Cortex of kidney (tissue), 1 donor: ENCODE measurements at places on chromosomes 5 and 9.

GRCh38 chr9:116928289-116928688, 241.2 kb downstream of the TRIM32 start:
- DNase-seq, result no peak

- DNase-seq, result no peak
Measured at GRCh38 chr5:140563596-140563995, 802 bp downstream of the APBB3 start.

DNA sequence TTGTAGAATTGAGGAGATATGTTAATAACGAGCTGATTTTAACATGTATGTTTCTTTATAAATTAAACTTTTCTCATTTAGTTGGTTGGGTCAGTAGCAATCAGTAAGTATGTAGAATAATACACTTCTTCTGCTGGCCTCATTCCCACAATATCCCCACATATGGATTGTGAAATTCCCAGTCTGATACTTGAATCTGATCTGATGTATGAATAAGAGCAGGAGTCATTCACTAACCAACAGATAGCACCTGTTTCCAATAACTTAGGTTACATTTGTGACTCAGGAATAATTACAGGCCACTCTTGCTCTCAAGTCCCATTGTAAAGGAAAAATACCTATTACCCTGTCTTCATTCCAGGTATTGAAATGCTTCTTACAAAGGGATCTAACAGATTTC, 23.9 kb downstream of the SLC36A1 start:
- no peak for DNase-seq

DNA sequence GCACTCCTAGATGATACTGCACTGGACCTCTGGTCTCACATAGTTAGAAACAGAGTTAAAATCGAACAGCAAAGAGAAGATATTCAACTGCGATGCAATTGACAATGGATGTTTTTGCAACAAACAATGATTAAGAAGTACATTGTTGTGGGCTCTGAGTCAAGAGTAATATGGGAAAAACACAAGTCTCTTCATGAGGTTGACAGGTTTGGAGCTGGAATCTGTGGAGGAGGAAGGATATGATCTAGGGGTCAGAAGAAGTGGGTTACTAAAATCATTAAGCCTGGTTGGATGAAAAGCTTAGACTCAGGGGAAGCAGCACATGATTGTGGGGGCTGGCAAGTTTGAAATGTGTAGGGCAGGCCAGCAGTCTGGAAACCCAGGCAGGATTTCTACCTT, 53.1 kb downstream of the PDCD1LG2 start:
- no peak for DNase-seq

- no peak for DNase-seq
Measured at GRCh38 chr5:171513591-171513990, 94.1 kb downstream of the FGF18 start.

- no peak for DNase-seq
Measured at GRCh38 chr5:79454043-79454442, 59.9 kb downstream of the HOMER1 start.

- no peak for DNase-seq
Measured at GRCh38 chr9:69871118-69871834, 50.7 kb downstream of the CFAP95 start.

DNA sequence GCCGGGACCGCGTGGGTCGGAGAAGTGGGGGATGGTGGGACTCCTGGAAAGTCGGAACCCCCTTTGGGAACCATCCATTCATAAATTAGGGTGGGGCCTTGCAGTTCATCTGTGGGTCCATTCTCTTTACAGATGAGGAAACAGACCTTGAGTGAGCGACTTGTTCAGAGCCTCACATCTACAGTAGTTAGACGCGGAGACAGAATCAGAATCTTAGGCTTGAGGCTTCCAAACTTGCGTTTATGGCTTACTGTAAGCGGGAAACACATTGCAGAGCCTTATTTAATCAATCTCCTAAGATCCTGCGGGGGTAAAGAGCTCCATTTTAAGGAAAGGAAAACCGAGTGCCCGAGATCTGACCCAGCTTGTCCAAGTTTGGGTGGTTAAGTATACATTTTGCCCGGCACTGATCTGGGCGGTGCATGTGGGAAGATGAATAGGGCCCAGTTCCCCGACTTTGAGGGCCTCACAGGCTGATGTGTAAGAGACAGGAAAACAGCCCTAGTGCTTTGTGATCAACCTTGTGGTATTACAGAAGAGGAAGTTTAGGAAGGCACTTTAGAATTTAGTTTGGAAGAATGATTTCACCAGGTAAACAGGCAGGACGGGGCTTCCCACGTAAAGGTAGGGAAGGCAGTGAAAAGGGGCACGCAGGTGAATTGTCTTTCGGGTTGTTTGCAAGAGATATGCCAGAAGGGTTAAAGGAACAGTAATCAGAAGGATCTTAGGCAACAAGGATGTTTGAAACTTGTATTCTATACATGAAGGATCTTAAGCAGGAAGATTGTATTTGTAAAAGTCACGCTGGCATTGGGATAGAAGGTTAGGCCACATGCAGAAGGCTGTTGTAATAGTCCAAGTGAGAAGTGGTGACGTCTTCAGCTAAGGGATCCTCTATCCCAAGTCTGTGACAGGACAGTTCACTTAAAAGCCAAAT, 744 bp downstream of the TARS1 start:
- no peak for DNase-seq

- no peak for DNase-seq
Measured at GRCh38 chr5:158058208-158059120, 199.5 kb upstream of the CLINT1 start.

- no peak for DNase-seq
Measured at GRCh38 chr9:69421908-69422801, 97.1 kb downstream of the ENTREP1 start.

- no peak for DNase-seq
Measured at GRCh38 chr5:149416987-149417710, 38.1 kb upstream of the IL17B start.

DNA sequence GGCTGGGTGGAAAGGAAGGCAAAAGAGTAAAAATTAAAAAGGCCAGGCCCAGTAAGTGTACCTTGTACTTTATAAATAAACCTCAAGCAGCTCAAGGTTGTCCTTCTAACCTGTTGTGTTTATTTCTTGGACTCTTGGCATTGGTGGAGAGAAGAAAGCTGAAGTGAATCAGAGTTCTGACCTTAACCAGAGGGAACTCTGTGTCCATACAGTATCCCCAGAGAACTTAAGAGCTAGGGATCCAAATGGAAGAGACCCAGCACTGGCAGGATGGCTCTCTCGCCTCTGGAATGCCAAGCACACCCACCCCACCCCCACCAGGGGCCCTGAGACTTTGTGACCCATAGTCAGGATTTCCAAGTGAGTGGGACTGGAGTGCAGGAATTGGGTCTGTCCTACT, 14.2 kb downstream of the NUDT2 start:
- no peak for DNase-seq

GRCh38 chr5:147904110-147904509, 2.2 kb downstream of the C5orf46 start:
- no peak for DNase-seq

DNA sequence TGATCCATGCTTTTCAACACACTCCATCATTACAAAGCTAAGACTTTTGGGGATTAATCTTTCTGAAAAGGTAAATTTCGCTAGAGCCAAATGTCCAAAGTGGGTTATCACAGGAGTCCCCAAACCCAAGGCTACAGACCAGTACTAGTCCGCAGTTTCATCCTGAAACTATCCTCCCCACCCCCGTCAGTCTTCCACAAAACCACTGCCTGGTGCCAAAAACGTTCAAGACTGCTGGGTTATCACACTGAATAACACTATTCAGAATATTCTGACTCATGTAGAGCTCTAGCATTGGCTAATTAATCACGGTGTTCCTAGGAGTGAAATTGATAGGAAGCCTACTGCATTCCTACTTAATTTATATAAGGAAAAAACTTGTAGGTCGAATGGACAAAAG, 24.7 kb downstream of the ERP44 start:
- no peak for DNase-seq

- DNase-seq, result no peak
Measured at GRCh38 chr9:85200726-85201404, 531.3 kb downstream of the NTRK2 start.

- DNase-seq, result no peak
Measured at GRCh38 chr5:111950660-111951059, 193.7 kb upstream of the NREP start.

DNA sequence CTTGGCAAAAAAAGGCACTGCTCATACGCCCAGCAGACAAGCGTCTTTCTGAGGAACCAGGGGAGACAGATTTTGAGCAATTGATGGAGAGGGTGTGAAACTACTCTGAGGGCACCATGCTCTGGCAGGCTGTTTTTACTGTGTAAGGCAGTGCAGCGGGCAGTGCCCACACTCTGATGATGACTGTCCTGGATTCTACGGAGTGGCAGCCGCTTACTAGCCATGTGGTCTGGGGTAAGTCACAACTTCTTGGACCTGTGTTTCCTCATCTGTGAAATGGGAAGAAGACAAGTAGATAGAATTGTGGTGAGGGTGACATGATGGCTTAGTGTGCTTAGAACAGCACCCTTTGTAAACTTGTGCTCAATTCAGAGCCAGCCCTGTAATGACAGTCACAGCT, 38.8 kb downstream of the FABP6 start:
- DNase-seq, result no peak

- DNase-seq, result no peak
Measured at GRCh38 chr9:87286506-87286905, 211.2 kb upstream of the DAPK1 start.

DNA sequence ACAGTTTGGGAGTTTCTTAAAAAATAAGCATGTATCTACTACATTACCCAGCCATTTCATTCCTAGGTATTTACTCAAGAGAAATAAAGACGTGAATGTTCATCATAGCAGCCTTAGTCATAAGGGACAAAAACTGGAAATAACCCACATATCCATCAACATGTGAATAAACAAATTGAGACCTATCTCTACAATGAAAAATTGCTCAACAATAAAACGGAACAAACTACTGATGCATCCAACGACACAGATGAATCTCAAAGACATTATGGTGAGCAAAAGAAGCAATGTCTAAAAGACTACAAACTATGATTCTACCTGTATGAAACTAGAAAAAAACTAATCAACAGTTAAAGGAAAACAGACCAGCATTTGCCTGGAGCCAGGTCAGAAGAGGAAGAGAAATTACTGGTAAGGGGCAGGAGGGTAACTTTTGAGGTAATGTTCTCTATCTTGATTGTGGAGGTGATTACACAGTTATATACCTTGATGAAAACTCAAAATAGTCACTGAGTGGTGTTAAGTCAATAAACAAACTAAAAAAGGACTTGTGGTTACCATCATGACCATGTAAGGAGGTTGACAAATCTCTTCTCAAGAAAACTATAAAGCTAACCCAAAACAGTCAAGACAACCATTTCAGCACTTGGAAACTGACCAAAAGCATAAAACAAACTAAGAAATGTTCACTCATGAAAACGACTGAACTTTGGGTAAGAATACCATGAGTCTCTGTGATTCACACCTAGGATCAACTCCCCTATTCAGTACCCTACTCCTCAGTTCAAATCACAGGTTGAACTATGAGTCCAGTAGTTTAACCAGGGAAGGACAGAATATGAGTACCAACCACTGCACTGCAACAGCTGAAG, 10.4 kb downstream of the UIMC1 start:
- no peak for DNase-seq

DNA sequence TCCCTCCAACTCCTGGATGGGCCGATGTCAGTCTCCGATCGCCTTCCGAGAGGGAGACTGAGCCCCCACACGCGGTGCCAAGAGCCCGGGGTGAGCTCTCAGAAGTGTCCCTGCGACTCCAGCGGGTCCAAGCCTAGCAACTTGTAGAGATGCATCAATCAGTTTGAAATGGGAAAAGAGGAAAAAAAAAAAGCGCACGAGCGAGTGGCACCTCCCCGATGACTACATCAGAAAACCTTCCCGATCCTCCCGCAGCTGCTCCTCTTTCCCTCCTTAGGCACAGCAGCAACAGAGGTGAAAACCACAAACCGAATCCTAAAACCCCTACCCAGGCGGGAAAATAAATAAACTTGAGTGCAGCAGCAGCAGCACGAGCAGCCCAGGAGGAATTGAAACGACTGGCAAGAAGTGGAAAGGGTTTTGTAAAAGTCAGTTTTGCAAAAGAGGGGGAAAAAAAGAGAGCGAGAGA, 1.0 kb upstream of the EFNA5 start:
- no peak for DNase-seq

- no peak for DNase-seq
Measured at GRCh38 chr5:34005681-34006080, 2.2 kb downstream of the AMACR start.

- DNase-seq, result no peak
Measured at GRCh38 chr9:27430750-27431535, 93.1 kb upstream of the IFNK start.

DNA sequence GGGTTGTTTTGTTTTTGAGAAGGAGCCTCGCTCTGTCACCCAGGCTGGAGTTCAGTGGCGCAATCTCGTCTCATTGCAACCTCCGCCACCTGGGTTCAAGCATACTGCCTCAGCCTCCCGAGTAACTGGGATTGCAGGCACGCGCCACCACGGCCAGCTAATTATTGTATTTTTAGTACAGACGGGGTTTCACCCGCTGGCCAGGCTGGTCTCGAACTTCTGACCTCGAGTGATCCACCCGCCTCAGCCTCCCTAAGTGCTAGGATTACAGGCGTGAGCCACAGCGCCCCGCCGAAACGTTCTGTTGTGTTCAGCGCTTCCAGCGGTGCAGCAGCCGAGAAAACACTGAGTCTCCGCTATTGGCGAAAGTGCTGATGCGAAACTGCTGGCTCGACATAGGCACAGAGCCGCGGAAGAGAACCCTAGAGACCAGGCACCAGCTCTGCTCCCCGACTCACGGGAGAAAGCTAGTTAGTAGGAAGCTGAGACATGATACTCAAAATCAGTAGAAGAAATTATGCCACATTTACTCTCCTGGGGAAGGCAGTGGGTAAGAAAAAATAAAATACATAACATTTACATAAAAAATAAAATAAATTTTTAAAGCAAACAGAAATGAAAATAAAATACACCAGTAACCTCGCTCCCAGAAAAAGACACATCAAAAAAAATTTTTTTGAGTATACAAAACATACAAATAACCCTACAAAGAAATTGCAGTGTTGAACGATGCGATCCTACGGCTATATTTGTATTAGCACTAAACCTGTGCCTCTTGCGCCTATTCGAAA, 31.6 kb downstream of the ANXA2R start:
- no peak for DNase-seq

- DNase-seq, result no peak
Measured at GRCh38 chr9:108217431-108218349, 638.1 kb downstream of the ACTL7B start.

- DNase-seq, result no peak
Measured at GRCh38 chr5:143979044-143979690, 167.2 kb downstream of the HMHB1 start.

DNA sequence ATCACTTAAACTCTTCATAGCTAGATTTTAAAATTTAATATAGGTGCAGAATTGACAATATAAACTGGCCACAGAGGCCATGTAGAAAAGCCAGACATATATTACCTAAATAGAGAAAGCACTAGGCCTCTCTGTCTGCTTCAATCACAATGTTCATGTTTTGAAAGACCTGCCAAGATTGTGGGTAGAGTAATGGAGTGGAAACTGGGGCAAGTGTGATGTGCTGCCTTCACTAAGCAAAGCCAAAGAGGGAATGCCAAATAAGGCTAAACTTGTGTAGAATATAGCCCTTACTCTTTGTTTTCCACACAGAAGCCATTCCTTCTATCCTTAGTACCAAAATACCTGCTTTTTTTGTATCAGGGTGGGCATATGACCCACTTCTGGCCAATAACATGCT, 15.1 kb upstream of the ISOC1 start:
- DNase-seq, result no peak
